Prostate gland (tissue), 2 donors: ENCODE measurements at places on chromosomes 1 and 21. TPM values are rescaled to one million over a fixed set of nuclear protein-coding genes. Genes with fewer than 3 reads are reported as not detected.

GRCh38 chr1:43312212-43312623 is 11.4 kb downstream of the TIE1 start:
- no peak for DNase-seq

DNA sequence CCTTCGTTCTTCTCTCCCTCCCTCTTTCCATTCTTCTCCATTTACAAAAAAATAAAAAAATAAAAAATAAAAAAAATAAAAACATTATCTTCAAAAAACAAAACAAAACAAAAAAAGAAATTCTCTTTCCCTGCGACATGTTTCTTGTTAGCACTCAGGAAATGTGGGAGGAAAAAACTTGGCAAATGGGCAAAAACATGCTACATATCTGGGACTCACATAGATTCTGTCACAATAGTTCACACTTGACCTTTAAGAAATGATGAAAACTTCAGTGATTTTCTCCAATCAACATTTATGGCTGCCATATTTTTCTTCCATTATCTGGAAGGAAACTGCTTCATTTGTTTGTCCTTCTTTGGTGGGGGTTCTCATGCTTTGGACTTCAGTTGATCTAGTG is 109.3 kb downstream of the PRKAB2 start:
- no peak for DNase-seq

DNA sequence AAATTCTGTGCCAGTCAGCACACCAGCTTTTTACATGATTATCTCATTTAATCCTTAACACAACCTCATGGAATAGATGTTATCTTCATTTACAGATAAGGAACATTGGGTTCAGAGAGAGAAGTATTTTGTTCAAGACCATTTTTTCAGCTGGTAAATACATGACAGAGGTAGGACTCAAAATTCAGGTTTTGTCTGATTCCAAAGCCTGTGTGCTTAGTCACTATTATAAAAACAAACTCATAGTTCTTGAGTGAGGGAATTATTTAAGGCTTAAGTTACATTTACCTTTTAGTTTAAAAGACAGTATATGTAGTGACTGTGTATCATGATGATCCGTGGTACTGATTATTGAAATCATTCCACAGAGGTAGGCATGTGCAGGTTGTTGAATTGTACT is 125.2 kb downstream of the MAGI3 start:
- DNase-seq = no peak

- DNase-seq = no peak
Observed at GRCh38 chr1:103267893-103268292, 159.6 kb upstream of the COL11A1 start.

DNA sequence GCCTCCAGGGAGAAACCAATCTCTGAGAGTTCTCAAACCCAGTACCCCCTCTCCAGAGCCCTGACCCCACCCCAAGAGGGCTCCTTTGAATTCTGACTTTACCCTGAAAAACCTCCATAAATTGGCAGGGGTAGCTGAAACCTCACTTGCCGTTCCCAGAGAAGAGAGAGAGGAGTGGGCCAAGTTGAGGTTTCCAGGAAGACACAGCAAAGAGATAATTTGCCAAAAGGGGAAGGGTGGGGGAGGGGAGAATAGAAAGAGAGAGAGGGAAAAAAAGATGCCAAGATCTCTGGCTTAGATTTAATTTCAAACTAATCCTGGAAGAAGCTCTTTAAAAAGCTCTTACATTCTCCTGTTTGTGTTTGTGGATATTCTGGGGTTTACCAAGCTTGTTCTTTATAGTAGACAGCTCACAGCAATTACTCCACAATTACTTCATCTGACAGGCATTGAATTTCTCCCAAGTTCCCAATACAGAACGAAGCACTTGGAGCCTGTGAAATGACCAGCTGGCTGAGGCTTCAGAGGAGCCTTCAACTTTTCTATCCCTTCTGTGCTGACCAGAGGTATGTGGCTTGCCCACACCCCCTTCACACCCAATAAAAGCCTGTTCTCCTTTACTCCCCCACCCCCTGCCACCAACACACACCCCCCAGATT is 1.1 kb upstream of the GRHL3 start:
- no peak for DNase-seq

DNA sequence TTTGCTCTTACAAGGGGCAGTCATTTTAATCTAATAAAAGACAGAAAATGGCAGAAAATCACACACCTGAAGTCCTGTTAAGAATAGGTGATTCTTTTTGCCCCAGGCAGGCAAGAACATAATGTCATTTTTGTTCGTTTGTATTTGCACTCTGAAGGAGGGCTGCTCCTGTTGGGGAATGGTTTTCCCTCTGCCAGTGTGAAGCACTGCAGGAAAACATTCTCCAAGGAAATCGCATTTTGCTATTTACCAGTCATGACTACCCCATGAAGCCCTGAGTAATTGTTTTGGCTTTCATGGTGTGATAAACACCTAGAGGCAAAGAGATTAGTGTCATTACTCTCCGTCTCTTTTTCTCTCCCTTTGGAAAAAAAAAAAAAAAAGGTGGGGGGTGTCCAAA is 345.5 kb downstream of the NTNG1 start:
- no peak for DNase-seq

GRCh38 chr1:39258146-39258924 is 53.8 kb downstream of the MACF1 start:
- peak; percentile 68 for DNase-seq

DNA sequence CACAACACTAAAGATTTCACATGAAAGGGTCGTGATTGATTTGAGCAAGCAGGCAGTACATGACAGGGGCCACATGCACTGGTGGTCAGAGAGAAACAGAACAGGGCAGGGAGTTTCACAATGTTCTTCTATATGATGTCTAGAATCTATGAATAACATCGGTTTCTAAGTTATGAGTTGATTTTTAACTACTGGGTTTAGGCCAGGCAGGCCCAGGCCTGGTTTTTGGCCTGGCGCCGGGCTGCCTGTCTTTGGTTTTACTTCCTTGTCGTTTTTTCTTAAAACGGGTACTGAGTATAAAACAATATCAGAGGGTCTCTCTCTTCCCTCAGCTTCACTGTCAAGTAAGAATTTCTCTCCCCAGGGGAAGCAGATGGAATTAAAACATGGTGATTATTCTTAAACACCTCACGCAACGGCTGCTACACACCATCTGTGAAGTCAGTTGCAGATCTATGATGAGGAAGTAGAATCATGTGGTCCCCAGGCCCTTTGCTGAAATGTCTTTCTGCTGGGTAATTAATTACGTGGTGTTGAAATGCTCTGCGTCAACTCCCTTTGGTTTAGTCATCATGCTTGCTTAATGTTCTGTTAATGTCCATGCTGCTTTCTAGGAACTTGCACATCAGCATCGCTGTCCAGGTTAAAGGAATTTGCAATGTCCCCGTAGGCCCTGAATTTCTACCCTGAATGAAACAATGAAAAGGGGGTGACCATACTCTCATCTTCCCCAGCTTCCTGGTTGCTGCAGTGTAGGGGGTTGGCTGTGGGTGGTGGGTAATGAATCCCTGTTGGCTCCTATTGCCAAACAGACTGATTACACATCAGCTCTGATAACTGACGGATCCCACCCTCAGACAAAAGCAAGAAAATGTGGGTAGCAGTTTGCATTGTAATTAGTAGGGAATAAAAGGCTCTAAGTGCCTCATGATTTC is 70.3 kb downstream of the SERINC2 start:
- DNase-seq = peak; percentile 62

GRCh38 chr1:88746916-88747315 is 62.8 kb downstream of the PKN2 start:
- DNase-seq = no peak

- DNase-seq = no peak
Observed at GRCh38 chr1:56331892-56332567, 247.3 kb downstream of the PLPP3 start.

GRCh38 chr1:98887507-98887906 is 117.2 kb downstream of the PLPPR5 start:
- DNase-seq = no peak

DNA sequence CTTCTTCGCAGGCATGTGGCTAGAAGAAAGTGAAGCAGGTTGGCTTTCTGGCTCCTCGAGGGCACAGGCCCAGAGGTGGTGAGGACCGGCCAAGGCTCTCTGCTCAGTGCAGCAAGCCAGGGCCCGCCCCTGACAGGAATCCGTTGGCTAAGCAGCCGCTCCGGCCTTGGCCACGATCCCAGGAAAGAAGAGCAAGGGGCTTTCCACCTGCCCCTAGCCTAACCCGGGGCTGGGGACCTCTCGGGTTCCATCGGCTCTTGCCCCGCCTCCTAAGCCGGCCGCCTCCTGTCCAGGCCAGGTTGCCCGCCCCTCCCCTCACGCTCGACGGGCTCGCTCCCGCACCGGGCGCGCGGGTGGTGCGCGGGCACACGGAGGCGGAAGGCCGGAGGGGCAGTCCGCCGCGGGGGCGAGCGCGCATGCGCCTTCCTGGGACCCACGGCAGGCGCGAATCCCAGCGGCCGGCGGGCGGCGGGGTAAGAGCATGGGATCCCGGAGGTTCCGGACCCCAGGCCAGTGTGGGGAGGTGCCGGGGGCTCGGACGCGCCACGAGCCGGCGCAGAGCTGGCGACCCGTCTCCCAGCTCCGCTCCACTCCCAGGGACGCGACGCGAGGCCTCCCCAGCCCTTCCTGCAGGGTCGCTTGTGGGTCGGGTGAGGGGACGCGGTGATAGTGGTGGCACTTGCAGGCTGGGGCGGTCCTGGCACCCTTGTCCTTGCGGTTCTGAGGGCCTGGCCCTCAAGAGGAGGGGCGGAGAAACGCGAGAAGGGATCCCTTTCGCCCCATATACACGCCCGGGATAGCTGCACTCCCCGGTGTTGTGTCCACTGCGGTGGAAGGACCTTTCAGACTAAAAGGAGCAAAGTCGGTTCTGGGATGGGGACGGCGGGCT is at the start of gene ALG6:
ALG6 (plus strand) TSS at position 413 of the 889 bp plus-strand sequence. CDS start 3,351 bp downstream, outside the sequence.
- DNase-seq = peak; percentile 90

- no peak for DNase-seq
Observed at GRCh38 chr1:229318056-229318455, 24.8 kb downstream of the CCSAP start.

- no peak for DNase-seq
Observed at GRCh38 chr1:1609822-1610485, 5.3 kb upstream of the MIB2 start.

DNA sequence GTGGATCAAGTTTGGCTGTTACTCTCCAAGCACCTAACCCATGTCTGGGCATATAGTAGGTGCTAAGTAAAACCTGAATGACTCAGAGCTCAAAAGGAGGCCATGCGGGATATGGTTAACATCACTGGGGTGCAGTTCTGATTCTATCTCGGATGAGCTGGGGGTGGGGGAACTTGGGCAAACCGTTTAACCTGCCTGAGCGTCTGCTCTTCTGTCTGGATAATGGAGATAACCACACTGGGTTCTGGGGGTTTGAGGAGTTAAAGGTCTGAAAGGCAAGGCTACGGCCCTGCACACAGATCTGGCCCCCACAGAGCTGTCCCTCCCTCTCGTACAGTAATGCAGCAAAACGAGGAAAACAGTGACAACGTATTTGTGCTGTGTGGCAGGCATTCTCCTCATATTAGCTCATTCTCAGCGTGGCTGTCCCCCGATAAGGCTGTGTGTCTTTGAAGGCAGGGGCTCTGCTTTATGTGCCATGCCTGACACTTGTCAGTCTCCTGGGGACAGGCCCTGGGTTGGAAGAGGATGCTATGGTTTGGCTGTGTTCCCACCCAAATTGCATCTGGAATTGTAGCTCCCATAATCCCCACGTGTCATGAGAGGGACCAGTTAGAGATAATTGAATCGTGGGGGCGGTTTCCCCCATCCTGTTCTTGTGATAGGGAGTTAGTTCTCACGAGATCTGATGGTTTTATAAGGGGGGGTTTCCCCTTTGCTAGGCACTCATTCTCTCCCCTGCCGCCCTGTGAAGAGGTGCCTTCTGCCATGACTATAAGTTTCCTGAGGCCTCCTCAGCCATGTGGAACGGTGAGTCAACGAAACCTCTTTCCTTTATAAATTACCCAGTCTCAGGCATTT is 6.8 kb upstream of the ALDH4A1 start:
- DNase-seq = no peak

DNA sequence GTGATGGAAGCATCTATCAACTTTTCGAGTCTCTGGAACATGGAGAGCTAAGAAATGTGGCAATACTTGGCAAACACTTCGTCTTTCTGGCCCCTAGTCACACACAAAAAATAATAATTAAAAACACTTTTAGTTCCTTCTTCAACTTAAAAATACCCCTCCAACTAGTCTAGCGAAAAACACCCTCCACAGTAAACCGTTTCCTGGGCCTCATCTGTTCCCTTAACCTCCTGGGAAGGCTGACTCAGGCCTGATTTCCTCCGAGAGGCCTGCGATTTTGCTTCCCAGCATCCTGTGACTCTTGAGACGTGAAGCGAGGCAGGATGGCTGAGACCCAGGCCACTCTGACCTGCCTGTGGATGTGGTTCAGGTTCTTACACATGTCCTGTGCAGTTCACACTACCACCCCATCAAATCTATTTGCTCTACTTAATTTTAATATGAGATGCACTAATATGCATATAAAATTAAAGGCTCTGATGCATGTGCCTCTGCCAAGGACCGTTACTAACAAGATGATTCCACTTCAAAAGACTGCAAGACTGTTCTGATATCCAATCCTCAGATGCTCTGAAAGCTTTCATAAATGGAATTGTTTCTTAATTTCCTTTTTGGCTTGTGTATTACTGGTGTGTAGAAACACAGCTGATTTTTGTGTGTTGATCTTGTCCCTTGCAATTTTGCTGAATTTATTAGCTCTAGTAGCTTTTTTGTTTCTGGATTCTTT is 3.5 kb downstream of the NAV1 start:
- DNase-seq = no peak

- no peak for DNase-seq
Observed at GRCh38 chr1:153888533-153888932, 34.2 kb downstream of the GATAD2B start.

- DNase-seq = no peak
Observed at GRCh38 chr1:96520579-96520947, 201.0 kb upstream of the PTBP2 start.

- no peak for DNase-seq
Observed at GRCh38 chr21:16250273-16250672, 520.5 kb downstream of the USP25 start.

DNA sequence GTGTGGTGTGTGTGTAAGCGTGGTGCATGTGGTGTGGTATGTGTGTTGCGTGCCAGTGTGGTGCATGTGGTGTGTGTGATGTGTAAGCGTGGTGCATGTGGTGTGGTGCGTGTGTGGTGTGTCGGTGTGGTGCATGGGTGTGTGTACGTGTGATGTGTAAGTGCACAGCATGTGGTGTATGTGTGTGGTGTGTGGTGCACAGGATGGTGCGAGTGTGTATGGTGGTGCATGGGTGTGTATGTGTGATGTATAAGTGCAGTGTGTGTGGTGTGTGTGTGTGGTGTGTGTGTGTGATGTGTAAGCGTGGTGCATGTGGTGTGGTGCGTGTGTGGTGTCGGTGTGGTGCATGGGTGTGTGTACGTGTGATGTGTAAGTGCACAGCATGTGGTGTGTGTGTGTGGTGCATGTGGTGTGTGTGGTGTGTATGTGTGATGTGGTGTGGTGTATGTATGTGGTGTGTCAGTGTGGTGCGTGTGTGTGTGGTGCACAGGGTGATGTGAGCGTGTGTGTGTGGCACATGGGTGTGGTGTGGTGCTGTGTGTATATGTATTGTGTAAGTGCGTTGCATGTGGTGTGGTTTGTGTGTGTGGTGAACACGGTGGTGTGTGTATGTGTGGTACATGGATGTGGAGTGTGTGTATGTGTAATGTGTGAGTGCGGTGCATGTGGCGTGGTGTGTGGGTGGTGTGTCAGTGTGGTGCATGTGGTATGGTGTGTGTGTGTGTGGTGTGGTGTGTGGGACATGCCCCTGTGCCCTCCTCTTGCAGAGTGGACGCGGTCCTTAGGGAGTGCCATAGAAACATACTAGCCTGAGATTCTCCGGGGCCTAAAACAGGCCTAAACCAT is 1.1 kb upstream of the C2CD2 start:
- no peak for DNase-seq

Gene ADORA1
- 0.27 TPM for total RNA-seq

Gene TOMM20
- 77.1 TPM for total RNA-seq

Gene LRRC38
- 0.45 TPM for total RNA-seq

Gene EVA1C
- total RNA-seq = 48.6 TPM

Gene LRRC71
- 3.7 TPM for total RNA-seq

Gene SAMD11
- total RNA-seq = 4.5 TPM

Gene BMP8B
- total RNA-seq = 0.77 TPM
